ENCODE measurements at places on chromosomes 7 and 10. TPM values are rescaled to one million over a fixed set of nuclear protein-coding genes. Genes with fewer than 3 reads are reported as not detected.

The GIMAP4 gene
- total RNA-seq: not detected

The ADRB1 gene
- total RNA-seq: 0.76 TPM

The METTL27 gene
- 3.2 TPM for total RNA-seq

The TRIM74 gene
- total RNA-seq: not detected

The VSTM4 gene
- total RNA-seq: not detected

The TFEC gene
- total RNA-seq: not detected

The TMEM26 gene
- total RNA-seq: not detected

The CYP26C1 gene
- not detected for total RNA-seq

The GSTO2 gene
- 50.1 TPM for total RNA-seq

The EGFR gene
- 121 TPM for total RNA-seq

The ABCC2 gene
- total RNA-seq: 0.39 TPM

The TPST1 gene
- 32.6 TPM for total RNA-seq

The C10orf105 gene
- not detected for total RNA-seq

The LCOR gene
- total RNA-seq: 10.4 TPM

The PALD1 gene
- total RNA-seq: 0.04 TPM

The MEOX2 gene
- total RNA-seq: not detected

The LBX1 gene
- not detected for total RNA-seq

The IGF2BP3 gene
- total RNA-seq: 12.0 TPM

The PLXDC2 gene
- 3.0 TPM for total RNA-seq

The GIMAP2 gene
- total RNA-seq: 0.94 TPM
